A549 treated with dexamethasone at 1 μM for 4 hours (cell line): ENCODE measurements at places on chromosomes 1 and 21. TPM values are rescaled to one million over a fixed set of nuclear protein-coding genes. Genes with fewer than 3 reads are reported as not detected.

The KCNT2 gene
- 0.02 to 0.07 TPM (median 0.04 TPM) in 5 replicates for total RNA-seq

The AGT gene
- 0.07 to 0.17 TPM (median 0.10 TPM) in 4 of 5 replicates, not detected in the other for total RNA-seq

The HSD11B1 gene
- total RNA-seq: 0.26 to 0.62 TPM (median 0.45 TPM) in 5 replicates

The COG2 gene
- total RNA-seq: 19.1 to 21.5 TPM (median 20.6 TPM) in 5 replicates

The CDC73 gene
- 29.0 to 33.7 TPM (median 30.3 TPM) in 5 replicates for total RNA-seq

The LRRC53 gene
- total RNA-seq: not detected in 5 replicates

The SPATA1 gene
- 0.53 to 1.7 TPM (median 1.1 TPM) in 5 replicates for total RNA-seq

The HUNK gene
- total RNA-seq: 1.2 to 1.6 TPM (median 1.5 TPM) in 5 replicates

The LIN28A gene
- total RNA-seq: not detected in 5 replicates

The TRIM67 gene
- total RNA-seq: 0.03 to 0.22 TPM (median 0.11 TPM) in 5 replicates

The CRYBG2 gene
- 1.1 to 2.1 TPM (median 1.5 TPM) in 5 replicates for total RNA-seq

The ATP5PO gene
- 125 to 143 TPM (median 137 TPM) in 5 replicates for total RNA-seq

The BLZF1 gene
- total RNA-seq: 13.4 to 18.6 TPM (median 14.8 TPM) in 5 replicates

The PCBP3 gene
- total RNA-seq: 0.89 to 1.2 TPM (median 0.96 TPM) in 5 replicates

The AHCYL1 gene
- 41.7 to 64.0 TPM (median 56.3 TPM) in 5 replicates for total RNA-seq

The LCE2A gene
- not detected in 5 replicates for total RNA-seq

The TMEM125 gene
- total RNA-seq: 0.14 TPM in 1 of 5 replicates, not detected in the others

The APOBEC4 gene
- not detected in 5 replicates for total RNA-seq

The LY9 gene
- 0.07 to 0.16 TPM (median 0.12 TPM) in 4 of 5 replicates, not detected in the other for total RNA-seq

The AGTRAP gene
- total RNA-seq: 75.6 to 98.4 TPM (median 93.6 TPM) in 5 replicates

The PTP4A2 gene
- total RNA-seq: 173 to 244 TPM (median 202 TPM) in 5 replicates

The MORN1 gene
- 4.3 to 6.5 TPM (median 6.1 TPM) in 5 replicates for total RNA-seq
